CD8-positive, alpha-beta memory T cell (primary cell): ENCODE measurements at places on chromosomes 1 and 21.

- no peak for DNase-seq
These were observed 90.6 kb downstream of the SGIP1 start for GRCh38 chr1:66624412-66625060.

- DNase-seq, result no peak
These were observed 129.3 kb upstream of the GJB5 start for GRCh38 chr1:34625521-34626015.

GRCh38 chr1:47515164-47515789, 77.4 kb downstream of the FOXD2 start:
- no peak for DNase-seq

GRCh38 chr1:170697316-170697715, 33.4 kb downstream of the PRRX1 start:
- no peak for DNase-seq

DNA sequence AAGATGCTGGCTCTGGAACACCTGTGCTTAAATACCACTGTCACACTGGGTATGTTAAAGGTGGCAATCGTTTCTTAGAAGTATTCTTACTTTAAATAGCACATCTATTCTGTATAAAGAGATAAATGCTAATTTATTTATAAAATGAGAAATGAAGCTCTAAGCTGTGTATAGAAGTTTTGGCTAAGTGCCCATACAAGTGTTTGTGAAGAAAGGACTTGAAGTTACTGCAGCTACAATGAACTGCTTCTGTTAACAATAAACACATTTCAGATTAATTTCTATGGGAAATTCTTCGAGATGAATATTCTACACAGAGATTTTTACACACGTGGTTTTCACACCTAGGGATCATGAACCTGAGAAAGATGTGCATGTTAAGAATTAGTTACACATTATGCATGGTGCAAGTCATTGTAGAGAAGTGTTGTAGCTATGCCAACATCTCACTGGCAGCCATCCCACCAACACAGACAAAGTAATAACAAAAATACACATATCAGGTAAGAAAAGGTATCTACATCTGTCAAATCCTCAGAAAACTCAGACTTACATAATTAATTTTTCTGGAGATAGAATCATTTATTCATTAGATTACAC, 16.2 kb downstream of the COL24A1 start:
- no peak for DNase-seq

DNA sequence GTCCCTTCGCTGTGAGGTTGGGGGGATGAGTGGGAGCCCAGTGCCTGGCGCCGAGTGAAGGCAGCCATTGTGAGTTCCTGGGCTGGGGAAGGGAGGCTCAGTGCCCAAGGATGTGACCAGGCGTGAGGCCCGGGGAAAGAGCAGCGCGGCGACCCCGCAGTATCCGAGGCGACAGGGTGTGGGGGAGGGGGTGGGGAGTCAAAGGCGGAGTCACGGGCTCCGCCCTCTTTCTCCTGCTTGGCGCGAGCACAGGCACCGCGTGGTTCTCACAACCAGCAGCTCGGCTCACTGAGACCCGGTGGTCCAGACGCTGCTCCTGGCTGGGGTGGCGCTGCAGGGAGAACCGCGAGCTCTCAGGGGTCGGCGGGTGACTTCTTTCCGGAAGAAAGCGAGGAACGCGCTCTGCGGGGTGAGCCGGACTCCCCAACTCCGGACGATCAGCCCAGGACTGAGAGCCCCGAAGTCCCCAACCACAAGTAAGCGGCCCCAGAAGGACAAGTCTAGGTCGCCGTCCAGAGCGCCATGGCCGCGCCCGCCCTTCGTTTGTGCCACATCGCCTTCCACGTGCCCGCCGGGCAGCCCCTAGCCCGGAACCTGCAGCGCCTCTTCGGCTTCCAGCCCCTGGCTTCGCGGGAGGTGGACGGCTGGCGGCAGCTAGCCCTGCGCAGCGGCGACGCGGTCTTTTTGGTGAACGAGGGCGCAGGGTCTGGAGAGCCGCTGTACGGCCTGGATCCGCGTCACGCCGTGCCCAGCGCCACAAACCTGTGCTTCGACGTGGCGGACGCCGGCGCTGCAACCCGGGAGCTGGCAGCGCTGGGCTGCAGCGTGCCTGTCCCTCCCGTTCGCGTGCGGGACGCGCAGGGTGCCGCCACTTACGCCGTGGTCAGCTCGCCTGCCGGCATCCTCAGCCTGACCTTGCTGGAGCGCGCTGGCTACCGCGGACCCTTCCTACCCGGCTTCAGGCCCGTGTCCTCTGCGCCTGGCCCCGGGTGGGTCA, at the start of gene HPDL:
TSS of gene HPDL (plus strand) at position 269 of the 997 bp plus-strand sequence. CDS start at position 523, 254 bp downstream.
- peak; percentile 67 for DNase-seq

- no peak for DNase-seq
These were observed 2.5 kb downstream of the PRDX6 start for GRCh38 chr1:173479649-173480048.

DNA sequence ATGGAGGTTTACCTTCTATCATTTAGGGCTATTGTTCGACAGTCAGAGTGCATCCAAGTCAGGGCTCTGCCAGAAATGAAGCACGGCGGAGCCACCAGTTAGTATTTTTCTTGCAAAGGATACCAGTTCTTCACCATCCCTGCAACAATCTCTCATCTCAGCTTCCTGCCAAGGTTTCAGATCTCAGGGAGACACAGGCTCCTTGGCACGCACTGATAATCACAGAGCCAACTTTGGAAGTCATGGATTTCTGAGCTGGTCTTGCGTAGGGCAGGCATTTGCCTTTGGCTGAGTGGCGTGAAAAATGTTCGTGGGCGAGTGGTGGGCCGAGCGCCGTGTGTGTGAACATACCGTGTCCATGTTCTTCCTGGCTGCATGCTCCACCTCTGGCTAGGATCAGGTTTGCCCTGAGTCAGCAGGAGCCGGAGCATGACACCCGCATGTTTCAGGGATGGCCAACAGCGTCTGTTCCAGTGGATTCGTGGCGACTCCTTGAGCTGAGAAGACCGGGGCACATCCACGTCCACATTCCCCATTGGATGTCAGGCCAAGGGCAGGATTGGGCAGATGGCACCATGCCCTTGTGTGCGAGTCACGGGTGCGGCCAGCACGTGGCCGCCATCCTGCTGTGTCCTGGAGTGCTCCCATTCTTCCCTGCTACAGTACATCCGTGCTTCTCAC, 118.5 kb upstream of the C1orf174 start:
- no peak for DNase-seq

DNA sequence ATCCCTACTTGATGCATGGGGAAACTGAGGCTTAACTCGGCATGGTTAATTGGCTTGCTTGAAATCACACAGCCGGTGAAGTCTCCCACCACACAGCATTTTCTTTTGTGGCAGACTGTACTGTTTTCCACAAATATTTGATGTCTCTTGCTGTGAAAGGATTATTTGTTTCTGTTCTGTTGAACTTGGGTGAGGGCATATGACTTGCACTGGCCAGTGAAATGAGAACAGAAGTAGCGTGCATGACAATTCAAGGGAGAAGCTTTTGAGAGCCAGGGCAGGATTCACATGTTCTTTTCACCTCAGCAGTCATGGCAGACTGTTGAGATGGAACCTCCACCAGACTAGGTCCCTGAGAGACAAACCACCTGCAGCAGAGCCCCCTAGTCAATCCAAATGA, 11.7 kb upstream of the AK2 start:
- no peak for DNase-seq

GRCh38 chr21:29311802-29312201, 13.1 kb downstream of the BACH1 start:
- DNase-seq, result no peak

GRCh38 chr1:153429266-153430165, 13.2 kb downstream of the S100A7A start:
- no peak for DNase-seq

GRCh38 chr1:19954059-19954458, 25.4 kb downstream of the PLA2G2A start:
- DNase-seq, result no peak

DNA sequence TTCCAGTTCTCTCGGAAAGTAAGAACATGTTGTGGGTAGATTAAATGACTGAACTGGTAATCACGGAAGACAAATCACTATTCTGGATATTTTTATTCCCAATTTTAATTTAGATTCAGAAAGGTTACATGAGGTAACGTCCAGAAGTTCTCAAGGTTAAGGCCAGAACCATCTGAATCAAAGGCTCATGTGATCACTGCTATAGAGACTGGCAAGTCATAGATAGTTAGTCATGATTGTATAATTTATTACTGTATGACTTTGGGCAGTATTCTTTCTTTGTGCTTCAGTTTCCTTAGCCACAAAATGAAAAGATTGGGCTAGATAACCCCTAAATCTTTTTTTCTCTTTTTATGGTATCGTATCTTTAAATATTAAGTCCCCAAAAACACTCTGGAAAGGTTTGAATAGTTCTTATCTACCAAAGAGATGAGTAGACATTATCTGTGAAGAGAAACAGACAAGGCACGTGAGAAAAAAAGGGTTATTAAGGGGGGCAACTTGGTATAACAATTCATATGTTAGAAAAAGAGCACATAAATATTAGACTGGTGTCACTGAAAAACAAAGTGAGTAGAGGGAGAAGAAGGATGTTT, 241.0 kb downstream of the PTPRC start:
- DNase-seq, result no peak

GRCh38 chr1:160558660-160559380, 20.5 kb downstream of the CD84 start:
- no peak for DNase-seq

GRCh38 chr1:231690059-231690458, 63.5 kb downstream of the DISC1 start:
- DNase-seq, result no peak

GRCh38 chr1:41728403-41729202, 190.1 kb downstream of the HIVEP3 start:
- DNase-seq, result peak; percentile 48

DNA sequence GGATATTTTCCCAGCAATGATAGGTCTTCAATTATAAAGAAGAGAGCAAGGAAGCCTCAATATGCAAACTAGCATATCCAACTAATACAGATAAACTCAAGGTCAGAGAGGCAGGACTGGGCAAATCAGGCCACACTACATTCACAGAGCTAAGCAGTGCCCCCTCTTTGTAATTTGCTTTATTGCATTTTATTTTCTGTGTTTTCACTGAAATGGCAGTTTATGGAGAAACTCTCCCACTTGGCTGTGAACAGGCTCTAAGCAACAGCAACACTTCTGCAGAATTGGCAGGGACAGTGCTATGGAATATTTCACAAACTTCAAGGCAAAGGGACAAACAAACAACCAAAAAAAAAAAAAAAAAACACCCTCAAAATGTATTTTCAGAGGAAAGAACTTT, 93.4 kb upstream of the SOD1 start:
- DNase-seq, result no peak

GRCh38 chr1:156862997-156863599, 2.4 kb downstream of the NTRK1 start:
- DNase-seq, result no peak

DNA sequence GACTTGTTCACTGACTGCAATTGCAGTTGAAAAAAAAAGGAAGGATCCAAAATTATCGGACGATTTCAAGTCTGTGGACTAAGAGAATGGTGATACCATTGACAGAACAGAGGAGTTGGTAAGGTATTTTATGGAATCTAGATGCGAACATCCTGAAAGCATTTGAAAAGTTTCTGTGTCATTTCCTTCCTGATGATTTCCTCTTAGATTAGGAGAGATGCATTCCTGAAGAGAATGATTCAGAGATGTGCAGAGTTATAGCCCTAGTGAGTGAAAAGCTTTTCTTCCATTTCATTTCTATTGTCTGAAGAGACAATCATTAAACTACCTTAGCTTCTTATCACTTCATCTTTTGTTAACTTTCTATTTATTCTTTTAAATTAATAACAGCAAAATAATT, 200.0 kb downstream of the KCNK2 start:
- no peak for DNase-seq

DNA sequence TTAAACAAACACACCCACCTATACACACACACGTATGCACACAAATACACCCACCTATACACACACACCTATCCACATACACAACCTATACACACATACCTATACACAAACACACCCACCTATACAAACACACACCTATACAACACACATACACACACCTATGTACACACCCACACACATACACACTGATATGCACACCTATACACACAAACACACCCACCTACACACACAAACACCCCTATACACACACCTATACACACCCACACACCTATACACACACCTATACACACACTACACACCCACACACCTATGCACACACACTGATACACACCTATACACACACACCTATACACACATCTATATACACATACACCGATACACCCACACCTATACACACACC, 115.7 kb upstream of the VAMP3 start:
- no peak for DNase-seq

DNA sequence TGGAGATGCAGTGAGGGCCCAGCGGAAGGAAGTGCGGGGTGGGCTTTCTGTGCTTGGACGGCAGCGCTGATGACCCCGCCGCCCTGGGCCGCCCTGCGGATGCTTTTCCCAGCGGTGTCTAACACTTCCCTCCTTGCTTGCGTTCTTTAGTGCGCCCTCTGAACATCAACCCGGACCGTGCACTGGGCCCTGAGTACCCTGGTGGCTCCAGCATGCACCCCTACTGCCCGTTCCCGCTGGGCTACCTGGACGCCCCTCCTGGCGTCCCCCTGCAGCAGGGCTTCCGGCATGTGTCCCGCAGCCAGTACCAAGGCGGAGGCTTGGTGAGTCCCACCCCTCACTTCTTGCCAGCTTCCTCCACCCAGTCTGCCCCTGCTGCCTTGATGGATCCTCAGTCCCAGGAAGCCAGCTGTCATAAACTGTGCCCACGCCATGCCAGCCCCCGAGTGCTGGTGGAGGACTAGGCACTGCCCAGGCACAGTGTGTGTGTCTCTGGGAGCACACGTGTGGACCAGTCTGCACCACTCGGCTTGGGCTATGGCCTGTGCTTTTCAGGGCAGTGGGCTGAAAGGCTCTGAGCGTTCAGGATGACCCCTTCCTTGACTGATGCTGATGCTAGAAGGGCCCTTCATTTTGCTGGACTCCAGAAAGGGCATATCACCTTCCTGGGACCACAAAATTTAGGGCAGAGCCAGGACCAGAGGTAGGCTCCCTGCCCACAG, 2.3 kb downstream of the DMRTB1 start:
- DNase-seq, result no peak

DNA sequence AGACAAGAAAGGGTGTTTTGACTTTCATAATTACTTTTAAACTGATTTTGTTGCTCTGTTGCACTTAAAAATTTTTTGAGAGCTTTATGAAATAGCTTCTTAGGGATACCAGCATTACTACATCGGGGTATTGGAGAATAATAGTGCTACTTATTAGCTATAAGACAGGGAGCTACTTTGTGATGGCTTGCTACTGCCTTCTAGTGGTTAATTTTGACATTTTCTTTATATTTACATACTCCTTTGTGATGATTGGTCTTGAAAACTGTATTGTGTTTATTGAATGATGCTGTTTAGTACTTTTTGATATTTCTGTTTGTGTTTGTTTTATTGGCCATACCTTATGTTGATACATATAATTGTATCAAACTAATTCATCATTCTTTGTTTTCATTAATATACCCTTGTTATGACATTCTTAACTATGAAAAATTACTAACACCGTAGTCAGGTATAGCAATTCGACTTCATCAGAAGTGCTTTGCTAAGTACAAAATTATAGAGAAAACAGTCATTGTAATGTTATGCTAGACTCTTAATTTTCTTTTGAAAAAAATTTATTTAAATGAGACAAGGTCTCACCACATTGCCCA, 85.5 kb downstream of the CLIC4 start:
- no peak for DNase-seq

GRCh38 chr1:204373911-204374310, 14.2 kb upstream of the PLEKHA6 start:
- DNase-seq, result no peak

- DNase-seq, result no peak
These were observed 5.1 kb upstream of the LAMB3 start for GRCh38 chr1:209657140-209657879.

- DNase-seq, result no peak
These were observed 66.1 kb upstream of the FAM3B start for GRCh38 chr21:41250519-41250918.
